ENCODE measurements at places on chromosomes 16 and 17. TPM values are rescaled to one million over a fixed set of nuclear protein-coding genes. Genes with fewer than 3 reads are reported as not detected.

The AHSP gene
- polyA plus RNA-seq, result 2.0 TPM

The TRIM72 gene
- polyA plus RNA-seq, result 0.54 TPM

The ALOX15 gene
- polyA plus RNA-seq, result 1.2 TPM

The RAI1 gene
- 0.89 TPM for polyA plus RNA-seq

The PLSCR3 gene
- polyA plus RNA-seq, result 30.0 TPM

The UTS2R gene
- polyA plus RNA-seq, result not detected

The MYH13 gene
- not detected for polyA plus RNA-seq

The KRTAP3-3 gene
- polyA plus RNA-seq, result not detected

The TCAP gene
- polyA plus RNA-seq, result 0.80 TPM

The KRTAP3-1 gene
- not detected for polyA plus RNA-seq

The ACSM2A gene
- not detected for polyA plus RNA-seq

The MYCBPAP gene
- polyA plus RNA-seq, result 1.7 TPM

The PIPOX gene
- polyA plus RNA-seq, result 22.6 TPM

The ENO3 gene
- 19.6 TPM for polyA plus RNA-seq

The ODAD4 gene
- 0.54 TPM for polyA plus RNA-seq

The HOXB6 gene
- not detected for polyA plus RNA-seq

The CLEC10A gene
- polyA plus RNA-seq, result not detected

The KRT24 gene
- not detected for polyA plus RNA-seq

The NPIPA7 gene
- polyA plus RNA-seq, result 34.1 TPM

All from GM23338 (cell line).